A549 (cell line): ENCODE measurements at places on chromosomes 2 and 18.

DNA sequence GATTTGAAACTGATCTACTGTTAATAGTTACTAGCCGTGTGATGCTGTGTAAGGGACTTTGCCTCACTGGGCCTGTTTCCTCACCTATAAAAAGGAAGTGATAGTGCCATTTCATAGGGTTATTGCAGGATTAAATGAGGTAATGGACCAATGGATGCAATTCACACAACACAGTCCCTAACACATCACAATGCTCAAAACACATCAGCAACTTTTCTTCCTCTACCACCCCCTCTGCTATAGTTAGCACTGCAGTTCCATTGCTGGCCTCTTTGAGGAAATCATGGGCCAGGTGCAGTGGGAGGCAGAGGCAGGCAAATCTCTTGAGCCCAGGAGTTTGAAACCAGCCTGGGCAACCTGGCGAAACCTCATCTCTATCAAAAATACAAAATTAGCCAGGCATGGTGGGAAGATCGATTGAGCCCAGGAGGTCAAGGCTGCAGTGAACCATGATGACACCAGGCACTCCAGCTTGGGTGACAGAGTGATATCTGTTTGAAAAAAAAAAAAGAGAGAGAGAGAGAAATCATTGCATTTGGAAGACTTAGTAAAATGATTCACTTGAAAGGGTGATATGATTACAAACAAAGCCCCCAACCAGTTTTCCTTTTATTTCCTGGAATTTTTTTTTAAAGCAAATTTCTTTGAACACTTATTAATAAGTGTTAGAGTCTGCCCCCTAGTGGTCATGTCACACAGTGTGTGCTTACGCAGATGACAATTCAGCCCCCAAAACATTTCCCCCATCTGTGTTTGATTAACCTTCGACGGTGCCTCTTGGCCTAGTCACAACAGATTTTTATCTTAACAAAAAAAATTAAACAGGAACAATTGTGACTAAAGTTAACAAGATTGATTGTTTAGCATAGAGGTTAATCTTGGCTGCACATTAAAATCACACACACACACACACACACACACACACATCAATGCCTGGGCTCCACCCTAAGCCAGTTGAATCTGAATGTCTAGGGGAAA, 88.6 kb upstream of the BCL11A start:
- DNase-seq, result peak; percentile 67

GRCh38 chr18:32277549-32277948, 87.7 kb downstream of the MEP1B start:
- DNase-seq, result no peak

DNA sequence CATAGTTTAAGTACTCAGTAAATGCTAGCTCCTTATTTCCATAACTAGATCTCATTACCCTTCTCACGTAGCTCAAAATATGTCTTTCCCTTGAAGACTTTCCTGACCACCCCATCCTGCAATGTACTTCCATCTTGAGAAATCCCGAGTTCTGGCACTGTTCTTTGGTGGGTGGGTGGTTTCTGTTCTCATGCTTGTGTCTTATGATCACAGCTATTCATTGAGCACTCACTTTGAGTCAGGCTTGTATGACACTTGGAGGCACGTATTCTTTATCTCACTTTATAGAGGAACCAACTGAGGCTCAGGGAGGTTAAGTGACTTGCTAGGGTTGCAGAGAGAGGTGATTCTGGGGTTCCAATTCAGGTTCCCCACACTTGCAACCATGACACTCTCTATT, 9.0 kb upstream of the CLIP4 start:
- DNase-seq, result no peak

GRCh38 chr2:101328474-101329007, 20.0 kb upstream of the RNF149 start:
- no peak for DNase-seq

GRCh38 chr2:232523402-232523681, 2.6 kb upstream of the CHRND start:
- peak; percentile 46 for DNase-seq

GRCh38 chr2:16281451-16282335, 341.3 kb downstream of the MYCN start:
- peak; percentile 31 for DNase-seq

- DNase-seq, result no peak
These were observed 283.3 kb downstream of the AFF3 start for GRCh38 chr2:99858951-99859596.

GRCh38 chr2:84846041-84846663, 34.7 kb downstream of the TRABD2A start:
- DNase-seq, result no peak

GRCh38 chr2:40283111-40283909, 168.6 kb downstream of the SLC8A1 start:
- DNase-seq, result no peak

DNA sequence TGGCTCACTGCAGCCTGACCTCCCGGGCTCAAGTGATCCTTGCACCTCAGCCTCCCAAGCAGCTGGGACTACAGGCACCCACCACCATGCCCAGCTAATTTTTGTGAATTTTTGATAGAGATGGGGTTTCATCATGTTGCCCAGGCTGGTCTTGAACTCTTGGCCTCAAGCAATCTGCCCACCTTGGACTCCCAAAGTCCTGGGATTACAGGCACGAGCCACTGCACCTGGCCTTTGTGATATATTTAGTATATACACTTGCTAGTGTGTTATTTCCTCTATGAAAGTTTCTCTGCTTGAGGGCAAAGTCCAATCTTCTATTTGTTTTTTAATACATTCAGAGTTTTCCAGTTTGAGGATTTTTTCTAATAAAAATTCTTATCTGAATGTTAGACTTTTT, 119.3 kb downstream of the GALNT3 start:
- no peak for DNase-seq

DNA sequence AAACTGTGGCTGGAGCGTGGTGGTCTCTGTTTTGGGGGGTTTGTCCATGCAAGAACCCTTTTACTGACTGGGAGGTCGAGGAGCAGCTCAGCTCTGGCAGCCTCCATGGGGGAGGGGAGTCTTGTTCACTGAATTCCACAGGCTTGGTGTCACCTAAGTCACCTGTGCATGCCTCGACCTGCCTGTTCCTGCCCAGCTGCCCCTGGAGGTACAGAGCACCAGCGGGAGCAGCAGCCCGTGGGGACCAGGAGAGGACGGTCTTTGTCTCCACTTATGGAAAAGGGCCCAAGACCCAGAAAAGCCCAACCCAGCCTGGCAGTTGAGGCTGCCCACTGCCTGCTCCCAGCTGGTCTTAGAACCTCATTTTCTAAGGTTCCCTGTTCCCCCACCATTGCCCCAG, 168.7 kb upstream of the AGAP1 start:
- no peak for DNase-seq

GRCh38 chr2:167928434-167928833, 319.0 kb downstream of the STK39 start:
- DNase-seq, result no peak
